Activated T-helper 9 cell treated with anti-CD3 and anti-CD28 coated beads, Interleukin-2, amount 50 U/mL, for 16 hours (primary cell): ENCODE measurements at places on chromosomes 5 and 9.

- no peak for DNase-seq
Measured at GRCh38 chr9:99779277-99779676, 42.4 kb upstream of the NR4A3 start.

DNA sequence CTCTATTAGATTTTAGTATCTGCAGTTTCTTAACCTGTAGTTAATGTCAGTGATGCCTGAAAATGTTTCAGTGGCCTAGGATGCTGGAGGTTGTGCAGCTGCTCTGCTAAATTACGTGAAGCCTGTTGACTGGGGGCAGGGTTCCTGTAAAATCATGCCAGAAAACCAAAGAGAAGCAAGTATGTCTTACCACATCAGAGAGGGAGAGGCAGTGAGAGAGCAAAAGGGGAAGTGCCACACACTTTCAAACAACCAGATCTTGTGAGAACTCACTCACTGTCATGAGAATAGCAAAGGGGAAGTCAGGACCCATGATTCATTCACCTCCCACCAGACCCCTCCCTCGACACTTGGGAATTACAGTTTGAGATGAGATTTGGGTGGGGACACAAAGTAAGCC, 83.9 kb upstream of the CYLC2 start:
- DNase-seq = no peak

DNA sequence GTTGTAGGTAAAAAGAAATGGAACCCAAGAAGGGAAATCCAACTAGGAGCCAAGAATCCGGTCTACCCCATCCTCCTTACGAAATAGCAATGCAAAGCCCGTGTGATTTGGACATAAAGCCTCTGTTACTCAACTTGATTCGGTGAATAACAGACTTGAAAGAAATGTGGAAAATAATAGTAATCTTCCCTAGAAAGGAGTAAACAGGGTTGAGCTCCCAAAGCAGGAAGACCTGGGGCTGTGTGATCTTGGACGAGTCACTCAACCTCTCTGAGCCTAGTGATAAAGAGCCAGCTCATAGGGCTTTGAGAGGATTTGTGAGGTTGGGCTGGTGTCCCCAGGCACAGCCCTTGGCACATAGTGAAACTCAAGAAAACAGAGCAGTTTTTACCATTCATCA, 42.7 kb upstream of the IL17B start:
- no peak for DNase-seq

DNA sequence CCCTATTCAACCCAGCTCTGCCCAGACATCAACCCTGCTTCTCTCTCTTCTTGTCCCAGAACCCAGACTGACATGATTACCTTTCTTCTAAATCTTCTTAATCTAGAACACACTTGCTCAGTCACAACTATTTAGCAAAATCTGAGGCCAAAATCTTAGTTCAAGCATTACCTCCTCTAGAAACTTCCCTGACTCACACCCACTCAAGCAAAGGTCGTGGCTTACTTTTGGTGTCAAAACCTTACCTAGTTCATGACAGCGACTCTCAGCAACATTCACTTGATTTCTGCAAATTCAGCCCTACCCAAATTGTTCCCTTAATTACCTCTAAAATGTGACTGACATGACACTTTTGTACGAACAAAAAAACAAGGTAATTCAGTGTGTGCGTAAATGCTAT, 130.2 kb downstream of the TLE1 start:
- DNase-seq = no peak

GRCh38 chr5:159426694-159427093, 96.4 kb upstream of the IL12B start:
- DNase-seq = no peak

DNA sequence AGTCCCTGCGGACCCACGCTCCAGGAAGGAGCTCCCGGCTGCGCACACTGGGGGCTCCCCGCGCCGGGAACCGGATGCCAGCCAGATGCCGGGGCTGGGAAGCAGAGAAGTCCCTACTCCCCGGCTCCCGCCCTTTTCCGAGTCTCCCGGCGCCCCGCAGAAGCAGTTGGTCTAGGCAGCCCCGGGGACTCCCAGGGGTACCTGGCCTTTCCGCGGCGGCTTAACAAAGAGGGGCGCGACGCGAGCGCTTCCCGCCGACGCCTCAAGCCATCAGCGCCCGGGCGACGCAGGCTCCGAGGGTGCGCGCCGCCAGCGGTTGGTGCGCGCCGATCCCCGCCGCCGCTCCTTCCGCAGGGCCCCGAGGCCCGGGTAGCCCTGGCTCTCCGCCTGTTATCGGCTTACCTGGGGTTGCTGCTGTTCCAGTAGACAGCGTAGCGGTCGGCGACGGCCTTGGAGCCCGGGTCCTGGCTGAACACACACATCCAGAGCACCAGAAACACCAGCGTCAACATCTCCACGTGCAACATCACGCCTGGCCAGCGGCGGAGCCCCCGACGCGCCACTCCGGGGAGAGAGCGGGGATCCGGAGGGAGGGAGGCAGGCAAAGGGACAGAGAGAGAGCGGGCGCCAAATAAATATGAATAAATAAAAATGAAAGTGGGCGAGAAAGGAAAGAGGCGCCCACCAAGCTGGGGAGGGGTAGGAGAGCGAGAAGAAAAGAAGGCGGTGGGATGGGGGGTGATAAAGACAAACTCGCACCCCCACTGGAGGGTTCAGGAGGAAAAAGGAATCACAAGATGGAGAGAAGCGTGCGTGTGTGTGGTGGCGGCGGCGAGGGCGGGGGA, 428 bp downstream of the EFNA5 start:
- no peak for DNase-seq
